ENCODE measurements at places on chromosomes 1 and 21.

- no peak for DNase-seq
These were observed 401 bp downstream of the WNT9A start for GRCh38 chr1:227947386-227947675.

DNA sequence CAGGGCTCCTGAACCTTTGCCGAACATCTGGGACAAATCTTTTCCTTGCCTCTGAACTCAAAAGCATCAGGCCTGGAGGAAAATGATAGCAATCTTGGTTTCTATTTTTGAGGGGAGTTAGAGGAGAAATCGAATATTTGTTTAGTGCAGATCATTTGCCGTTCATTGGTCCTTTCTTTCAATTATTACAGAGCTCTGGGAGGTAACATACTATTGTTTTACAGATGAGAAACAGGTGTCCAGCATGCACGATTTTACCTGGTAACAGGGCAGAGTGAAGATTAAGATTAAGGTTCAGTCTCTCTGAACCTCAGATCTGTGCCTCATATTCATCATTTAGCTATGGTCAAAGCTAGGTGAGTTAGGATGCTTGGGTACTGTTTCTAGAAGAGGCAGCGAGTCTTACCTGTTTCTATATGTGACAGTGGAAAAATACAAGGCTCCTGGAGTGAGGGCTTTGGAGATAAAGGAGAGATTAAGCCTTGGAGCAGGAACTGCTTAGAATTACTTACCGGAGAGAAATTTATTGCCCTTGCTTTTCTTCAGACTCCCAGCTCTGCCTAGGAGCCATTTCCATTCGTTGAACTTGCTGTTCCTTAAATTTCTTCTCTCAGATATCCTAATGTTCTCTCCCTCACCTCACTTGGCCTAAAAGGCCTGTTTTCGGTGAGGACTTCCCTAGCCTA is 1.4 kb downstream of the PRCC start:
- DNase-seq: no peak

- no peak for DNase-seq
These were observed 5.2 kb downstream of the KAZN start for GRCh38 chr1:14603645-14604044.

GRCh38 chr1:212759683-212760082 is 31.9 kb downstream of the NSL1 start:
- DNase-seq: no peak

DNA sequence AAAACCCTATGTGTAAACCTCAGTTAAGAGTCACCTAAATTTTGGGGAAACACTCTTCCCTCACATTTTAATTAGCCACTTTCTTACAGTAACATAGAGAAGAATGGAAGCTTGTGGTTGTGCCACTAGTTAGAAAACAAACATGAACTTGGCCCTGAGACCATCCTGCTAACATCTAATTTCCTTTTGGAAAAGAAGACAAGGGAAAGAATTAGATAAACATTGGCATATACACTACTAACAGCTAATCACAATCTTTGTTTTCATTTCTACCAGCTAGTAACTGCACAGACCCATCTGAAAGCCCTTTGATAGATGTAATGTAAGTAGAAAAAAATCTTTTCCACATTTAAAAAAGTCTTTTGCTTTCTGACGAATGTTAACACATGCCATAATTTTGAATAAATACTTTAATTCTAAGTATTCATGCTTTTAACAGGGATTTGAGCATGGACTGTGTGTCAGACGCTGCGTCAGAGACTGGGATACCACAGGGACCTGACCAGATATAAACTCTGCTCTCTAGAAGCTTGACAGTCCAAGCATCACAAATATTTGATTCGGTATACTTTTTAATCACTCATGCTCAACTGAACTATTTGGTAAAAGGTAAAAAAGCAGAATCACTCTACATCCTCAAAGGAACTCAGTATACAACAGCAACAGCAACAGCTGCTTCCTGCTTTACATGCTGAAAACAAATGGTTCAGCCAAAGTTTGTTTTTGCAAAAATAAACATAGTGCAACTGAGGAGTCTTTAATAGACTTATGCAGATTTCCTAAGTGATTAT is 30.2 kb downstream of the DPH5 start:
- no peak for DNase-seq

GRCh38 chr1:201938440-201939035 is 7.8 kb downstream of the LMOD1 start:
- DNase-seq: no peak

DNA sequence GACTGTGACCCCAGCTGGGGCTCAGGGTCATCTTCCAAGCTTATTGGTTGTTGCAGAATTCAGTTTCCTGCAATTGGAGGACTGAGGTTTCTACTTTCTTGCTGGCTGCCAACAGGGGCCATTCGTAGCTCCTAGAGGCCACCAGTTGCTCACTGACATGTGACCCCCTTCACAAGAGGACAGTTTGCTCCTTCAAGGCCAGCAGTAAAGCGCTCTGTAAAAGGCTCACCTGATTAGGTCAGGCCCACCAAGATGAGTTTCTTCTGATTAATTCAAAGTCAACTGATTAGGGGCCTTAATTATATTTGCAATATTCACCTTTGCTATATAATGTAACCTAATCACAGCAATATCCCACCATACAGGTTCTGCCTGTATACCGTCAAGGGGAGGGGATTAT is 68.9 kb downstream of the SLC9A1 start:
- no peak for DNase-seq

DNA sequence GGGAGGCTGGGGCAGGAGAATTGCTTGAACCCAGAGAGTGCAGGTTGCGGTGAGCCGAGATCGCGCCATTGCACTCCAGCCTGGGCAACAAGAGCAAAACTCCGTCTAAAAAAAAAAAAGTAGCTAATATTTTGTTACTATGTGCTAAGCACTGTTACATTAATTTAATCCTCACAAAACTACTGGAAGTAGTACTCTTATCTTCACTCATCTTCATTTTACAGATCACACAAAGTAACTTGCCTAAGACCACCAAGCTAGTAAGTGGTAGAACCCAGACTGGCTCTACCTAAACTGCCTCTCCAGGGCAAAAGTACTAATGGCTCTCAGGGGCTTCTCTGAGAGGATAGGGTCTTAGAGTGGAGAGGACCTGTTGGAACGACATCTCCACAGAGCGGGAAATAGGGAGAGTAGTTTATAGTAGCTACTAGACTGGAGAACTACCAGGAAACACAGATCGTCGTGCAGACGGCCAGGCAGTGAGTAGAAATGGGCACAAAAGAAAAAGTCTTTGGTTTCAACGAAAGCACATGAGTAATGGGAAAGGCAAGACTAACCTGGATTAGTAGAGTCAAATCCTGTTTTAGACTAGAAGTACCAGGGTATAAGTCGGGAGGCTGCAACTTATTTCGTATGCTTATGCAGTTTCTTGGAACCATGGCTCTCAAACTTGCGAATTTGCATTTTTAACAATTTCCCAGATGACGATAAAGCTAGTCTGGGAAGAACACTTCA is 1.4 kb downstream of the CLCC1 start:
- DNase-seq: no peak

DNA sequence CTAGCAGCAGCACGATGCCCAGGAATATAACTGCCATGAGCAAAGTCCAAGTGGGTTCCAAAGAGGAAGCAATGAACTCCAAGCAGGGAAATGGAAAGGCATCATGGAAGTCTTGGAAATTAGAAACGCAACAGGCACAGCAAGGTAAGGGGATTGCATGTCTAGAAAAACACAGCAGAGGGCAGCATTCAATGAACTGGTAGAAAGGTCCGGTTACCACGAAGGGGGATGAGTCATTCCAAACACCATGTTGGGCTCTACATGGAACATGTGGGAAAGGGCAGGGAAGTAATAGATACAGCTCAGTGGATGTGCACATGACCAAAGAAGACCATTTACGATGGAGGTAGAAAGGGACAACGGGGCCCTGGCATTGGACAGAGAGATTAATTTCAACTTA is 36.4 kb downstream of the RXRG start:
- DNase-seq: no peak

DNA sequence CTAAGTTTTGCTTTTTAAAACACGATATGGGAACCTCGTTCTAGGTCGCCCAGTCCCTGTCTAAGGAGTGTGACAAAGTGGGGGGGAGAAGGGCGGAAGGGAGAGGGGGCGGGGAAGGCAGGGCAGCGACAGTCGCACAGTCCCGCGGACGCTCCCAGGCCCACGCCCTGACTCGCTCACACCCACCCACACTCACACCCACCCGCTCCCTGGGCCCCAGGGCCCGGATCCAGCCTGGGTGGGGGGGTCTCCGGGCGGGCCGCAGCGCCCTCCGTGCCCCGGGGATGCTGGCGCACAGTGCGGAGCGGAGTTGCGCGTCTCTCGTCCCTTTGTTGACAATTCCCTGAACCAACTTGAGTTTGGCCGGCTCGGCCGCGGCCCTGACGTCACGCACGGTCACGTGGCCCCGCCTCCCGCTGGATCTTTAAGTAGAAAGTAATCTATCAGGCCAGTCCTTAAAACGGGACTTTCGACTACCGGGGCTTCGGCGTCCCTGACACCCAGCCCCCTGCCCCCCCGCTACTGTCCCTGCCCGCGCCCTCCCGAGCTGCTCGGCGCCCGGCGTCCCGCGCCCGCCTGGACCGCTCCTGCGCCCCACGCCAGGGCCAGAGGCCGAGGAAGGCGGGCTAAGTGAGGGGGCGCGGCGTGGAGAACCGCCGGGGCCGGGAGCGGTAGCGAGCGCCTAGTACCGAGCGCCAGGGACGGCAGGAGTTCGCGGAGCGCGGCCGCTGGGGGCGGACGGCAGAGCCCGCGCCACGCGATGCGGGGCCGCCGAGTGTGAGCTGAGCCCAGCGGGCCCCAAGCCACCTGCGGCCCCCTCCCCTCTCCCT is at the start of gene FOXD3:
Gene FOXD3, plus strand, starts transcription at position 454 of the 830 bp plus-strand sequence. CDS start 492 bp downstream, outside the sequence.
- no peak for DNase-seq

DNA sequence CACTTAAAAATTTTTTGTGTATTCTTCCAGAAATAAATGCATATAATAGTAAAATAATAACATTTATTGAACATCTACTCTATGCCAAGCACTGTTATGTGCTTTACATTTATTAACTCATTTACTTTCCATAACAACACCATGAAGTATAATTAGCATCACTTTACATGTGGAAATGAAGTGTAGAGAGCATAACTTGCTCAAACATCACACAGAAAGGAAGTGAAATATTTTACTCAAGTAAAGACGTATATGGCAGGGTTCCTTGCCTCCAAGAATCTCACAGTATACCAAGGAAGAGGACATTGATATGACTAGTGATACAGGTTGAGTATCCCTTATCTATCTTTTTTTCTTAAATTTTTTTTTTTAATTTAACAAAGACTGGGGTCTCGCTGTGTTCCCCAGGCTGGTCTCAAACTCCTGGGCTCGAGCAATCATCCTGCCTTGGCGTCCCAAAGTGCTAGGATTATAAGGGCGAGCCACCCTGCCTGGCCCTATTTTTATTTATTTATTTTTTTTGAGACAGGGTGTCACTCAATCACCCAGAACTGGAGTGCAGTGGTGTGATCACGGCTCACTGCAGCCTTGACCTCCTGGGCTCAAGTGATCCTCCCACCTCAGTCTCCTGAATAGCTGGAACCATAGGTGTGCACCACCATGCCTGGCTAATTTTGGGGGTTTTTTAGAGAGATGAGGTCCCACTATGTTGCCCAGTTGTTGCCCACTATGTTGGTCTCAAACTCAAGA is 7.7 kb upstream of the CLIC4 start:
- no peak for DNase-seq

DNA sequence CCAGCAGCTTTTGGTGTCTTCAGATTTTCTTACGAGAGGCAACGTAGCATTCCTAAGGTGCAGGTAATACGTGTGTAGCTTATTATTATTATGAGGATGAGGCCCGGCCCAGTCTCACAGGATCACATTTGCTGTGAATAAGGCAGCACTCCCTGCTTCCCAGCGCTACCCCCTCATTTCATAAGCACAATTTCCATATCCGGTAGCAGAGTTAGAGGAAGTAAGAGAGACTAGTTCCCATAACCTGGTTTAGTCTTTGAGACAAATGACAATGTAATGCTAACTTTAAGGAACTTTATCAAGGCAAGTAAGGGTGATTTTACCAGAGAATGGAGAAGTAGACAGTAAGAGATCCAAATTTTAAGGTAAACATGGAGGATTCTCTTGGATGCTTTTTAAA is 14.6 kb upstream of the LMO4 start:
- DNase-seq: no peak

GRCh38 chr21:44757731-44758130 is 43.9 kb downstream of the UBE2G2 start:
- no peak for DNase-seq

DNA sequence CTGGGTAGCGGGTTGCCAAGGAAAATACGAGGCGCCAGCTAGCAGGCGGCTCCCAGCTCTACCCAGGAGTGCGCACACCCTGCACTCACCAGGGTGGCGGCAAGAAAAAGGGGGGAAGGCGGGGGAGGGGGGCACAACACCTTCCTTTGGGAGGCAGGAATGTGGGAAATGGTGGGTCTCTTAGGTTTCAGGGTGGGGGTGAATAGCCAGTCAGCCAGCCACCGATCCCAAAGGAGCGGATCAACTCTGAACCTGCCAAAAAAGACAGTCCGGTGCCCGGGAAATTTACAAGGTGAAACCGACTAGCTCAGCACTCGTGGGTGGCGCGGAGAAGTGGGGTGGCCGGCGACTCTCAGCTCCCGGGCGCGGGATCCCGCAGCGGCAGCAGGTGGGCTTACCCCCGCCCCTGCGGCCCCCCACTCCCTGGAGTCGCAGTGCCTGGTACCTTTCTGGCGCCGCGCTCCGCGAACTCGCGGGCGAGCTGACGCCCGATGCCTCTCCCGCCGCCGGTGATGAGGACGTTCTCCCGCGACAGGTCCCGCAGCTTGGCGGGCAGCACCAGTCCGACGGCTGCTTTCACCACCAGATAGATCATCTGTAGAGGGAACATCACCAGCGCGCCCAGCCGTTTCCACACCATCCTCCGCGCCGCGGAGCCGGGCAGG is 1.2 kb downstream of the DHRS3 start:
- DNase-seq: no peak

DNA sequence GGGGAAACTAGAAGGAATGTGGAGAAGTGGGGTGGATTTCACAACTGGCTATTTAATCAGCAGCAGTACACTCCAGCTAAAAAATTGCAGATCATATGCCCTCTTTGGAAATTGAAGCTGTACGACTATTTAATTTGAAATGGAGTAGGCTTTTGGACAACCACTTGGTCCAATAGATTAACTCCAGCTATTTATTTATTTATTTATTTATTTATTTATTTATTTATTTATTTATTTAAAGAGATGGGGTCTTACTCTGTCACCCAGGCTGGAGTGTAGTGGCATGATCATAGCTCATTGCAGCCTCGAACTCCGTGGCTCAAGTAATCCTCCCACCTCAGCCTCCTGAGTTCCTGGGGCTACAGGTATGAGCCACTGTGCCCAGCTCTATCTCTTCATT is 312.3 kb downstream of the KCNH1 start:
- no peak for DNase-seq

Data from AG04450 (cell line).